ENCODE measurements at places on chromosomes 7 and 10.
A peak's percentile ranks its signal among the peaks of the same experiment; 100 is the strongest.

DNA sequence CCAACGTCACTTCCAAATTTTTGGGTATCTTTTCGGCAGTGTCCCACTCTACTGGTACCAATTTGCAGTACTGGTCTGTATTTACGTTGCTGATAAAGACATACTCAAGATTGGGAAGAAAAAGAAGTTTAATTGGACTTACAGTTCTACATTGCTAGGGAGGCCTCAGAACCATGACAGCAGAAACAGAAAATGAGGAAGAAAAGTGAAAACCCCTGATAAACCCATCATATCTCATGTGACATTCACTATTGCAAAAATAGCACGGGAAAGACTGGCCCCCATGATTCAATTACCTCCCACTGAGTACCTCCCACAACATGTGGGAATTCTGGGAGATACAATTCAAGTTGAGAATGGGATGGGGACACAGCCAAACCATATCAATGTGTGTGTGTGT, 364.0 kb upstream of the KCND2 start:
- DNase-seq = no peak

DNA sequence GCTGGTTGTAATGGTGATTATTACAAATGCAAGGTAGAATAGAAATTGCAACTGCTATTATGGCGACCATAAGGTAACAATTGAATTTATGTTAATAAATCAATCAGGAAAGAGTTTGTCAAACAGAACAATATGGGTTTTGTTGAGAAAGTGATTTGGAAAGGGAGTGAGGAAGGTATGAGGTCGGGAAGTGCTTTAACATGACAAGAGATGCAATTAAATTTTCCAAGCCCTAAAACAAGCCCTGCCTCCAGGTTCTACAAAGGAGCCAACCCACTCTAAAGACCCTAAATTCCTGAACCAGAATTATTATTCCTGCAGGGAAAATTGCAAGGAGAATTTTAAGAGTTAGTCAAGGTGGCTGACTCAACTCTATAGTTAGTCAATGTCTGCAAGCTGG, 363.7 kb downstream of the BMPER start:
- DNase-seq = no peak

- DNase-seq = no peak
These were observed 84.1 kb upstream of the KMT2E start for GRCh38 chr7:104929921-104930320.

- DNase-seq = no peak
These were observed 216.3 kb downstream of the USP6NL start for GRCh38 chr10:11395161-11395560.

DNA sequence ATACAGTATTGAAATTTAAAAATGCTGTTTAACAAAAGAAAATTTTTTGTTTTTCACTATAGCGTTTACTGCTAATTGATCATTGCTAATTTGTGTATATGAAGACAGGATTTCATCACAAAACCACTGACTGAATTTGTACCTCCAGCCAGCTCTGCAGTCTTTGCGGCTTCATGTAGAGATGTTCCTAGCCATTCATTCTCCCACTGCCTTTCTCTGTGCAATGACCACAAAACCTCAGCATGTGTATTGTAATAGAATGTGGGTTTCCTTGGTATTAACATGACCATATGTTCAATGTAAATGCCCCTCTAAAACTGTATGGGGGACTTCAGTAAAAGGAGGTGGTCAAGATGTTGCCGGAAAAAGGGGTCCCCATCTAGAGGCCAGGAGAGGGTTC, 81.1 kb upstream of the STEAP1B start:
- DNase-seq = no peak

GRCh38 chr10:74949843-74950765, 123.7 kb downstream of the KAT6B start:
- DNase-seq = peak; percentile 31

DNA sequence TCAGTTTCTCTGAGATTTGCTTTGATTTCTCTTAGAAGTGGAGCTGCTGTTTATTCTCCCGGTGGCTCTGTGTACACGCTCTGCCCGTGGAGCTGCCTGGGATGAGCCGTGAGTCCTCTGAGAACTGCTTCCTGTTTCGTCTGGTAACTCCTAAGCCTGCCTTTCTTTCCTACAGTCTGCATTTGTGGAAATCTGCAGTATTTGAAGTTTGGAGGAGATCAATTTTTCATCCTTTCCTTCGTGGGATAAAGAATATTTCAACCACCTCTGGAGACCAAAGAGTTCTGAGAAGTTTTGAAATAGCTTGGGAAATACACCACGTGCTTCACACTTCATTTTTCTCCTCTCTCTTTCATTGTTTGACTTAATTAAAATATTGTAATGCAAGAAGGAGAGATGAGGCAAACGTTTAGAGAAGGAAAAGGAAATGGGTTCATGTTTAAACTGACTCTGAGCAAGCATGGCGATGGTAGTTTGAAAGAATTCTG, 311.9 kb downstream of the LRMDA start:
- no peak for DNase-seq

DNA sequence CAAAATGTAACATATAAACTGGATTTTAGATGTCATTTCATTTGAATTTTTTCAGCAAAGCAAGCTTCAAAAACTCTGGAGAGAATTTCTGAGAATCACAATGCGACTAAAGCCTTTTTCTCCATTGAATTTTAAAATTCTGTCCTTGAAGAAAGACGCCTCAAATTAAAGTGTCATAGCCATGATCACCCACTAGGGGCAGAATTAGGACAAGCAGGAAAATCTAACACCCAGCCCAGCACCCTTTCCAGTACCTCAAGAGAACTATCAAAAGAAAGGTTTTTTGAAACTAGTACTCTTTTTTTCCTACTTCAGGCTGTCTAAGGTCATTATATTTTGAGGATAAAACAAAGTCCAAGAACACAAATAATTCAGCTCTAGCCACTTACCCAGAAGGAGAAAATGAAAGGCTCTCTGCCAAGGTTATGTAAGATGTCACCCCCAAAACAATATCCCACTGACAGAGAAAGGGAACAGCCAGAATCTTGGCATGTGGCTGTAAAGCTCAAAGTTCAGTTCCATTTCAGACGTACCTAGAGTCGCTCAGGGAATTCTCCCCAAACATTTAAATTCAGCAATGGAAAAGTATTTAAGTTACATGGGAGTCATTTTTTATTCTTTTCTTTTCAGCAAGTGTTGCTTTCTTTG, 299.4 kb downstream of the SNX13 start:
- DNase-seq = peak; percentile 39

DNA sequence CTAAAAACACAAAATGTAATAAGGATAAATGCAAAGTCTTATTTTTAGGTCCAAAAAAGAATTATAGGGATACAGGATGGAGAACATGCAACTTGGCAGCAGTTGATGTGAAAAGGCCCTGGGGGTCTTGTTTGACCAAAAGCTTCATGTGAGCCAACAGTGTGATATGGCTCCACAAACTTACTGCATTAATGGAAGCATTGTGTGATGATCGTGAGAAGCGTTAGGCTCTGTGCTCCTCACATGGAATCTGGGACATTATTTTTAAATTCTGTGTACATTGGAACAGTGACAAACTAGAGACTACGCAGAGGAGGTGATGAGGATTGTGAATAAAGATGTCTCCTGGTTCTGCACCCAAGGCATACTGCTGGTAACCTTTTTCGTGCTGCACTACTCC, 39.1 kb upstream of the CALD1 start:
- DNase-seq = no peak

DNA sequence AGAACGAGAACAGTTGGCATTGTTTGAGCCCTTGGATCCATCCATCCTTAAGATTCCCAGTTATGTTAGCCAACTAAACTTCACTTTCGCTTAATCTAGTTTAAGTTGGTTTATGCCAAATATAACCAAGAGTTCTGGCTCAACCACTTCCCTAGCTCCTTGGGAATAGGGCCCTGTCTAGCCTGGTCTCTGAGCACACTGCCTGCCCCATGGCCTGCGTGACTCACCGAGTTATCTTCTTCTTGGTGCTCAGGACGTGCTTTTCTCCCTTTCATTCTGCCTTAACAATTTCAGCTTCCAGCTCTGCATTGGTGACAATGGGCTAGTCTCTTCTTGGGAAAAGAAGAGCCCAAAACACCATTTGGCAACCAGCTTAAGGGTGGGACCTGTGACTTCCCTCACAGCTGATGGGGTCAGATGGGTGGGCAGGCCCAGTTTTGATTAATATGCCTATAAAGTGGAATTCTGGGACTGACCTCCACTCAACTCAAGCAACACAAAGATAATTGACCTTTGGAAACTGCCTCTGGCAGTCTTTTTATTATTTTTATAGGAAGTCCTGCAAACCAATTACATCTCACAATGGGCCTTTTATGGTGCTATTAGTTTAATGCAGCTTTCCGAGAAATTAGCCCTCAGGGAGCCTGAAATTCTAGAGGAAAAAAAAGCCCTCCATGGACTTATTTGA, 126.4 kb downstream of the CFAP58 start:
- DNase-seq = no peak

GRCh38 chr10:125201791-125202622, 41.6 kb upstream of the CTBP2 start:
- peak; percentile 47 for DNase-seq

GRCh38 chr7:28645866-28646265, 233.5 kb downstream of the CREB5 start:
- no peak for DNase-seq

GRCh38 chr10:71729161-71729636, 9.6 kb upstream of the C10orf105 start:
- DNase-seq = peak; percentile 75

GRCh38 chr7:150721970-150722373, 5.6 kb downstream of the GIMAP1 start:
- DNase-seq = no peak

DNA sequence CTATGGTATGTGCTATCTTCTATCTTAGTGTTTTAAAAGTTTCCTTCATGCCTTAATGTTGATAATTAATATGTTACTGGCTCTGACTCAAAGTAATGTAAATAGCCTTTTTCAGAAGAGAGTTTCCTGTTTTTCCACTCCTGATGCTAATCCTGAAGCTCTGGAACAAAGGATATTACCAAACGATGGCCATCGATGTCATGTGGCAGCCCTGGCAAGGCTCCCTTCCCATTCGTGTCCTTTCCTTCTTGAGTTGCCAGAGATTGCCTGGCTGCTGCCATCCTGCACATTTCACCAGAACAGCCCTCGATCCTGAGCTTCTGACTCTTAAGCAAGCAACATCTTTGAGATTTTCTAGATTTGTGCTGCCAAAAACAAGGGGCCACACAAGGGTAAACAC, 46.0 kb downstream of the RNF133 start:
- DNase-seq = no peak

- peak; percentile 54 for DNase-seq
These were observed 6.9 kb upstream of the SH2B2 start for GRCh38 chr7:102279537-102280400.

GRCh38 chr10:71127104-71127503, 85.3 kb upstream of the UNC5B start:
- DNase-seq = no peak

DNA sequence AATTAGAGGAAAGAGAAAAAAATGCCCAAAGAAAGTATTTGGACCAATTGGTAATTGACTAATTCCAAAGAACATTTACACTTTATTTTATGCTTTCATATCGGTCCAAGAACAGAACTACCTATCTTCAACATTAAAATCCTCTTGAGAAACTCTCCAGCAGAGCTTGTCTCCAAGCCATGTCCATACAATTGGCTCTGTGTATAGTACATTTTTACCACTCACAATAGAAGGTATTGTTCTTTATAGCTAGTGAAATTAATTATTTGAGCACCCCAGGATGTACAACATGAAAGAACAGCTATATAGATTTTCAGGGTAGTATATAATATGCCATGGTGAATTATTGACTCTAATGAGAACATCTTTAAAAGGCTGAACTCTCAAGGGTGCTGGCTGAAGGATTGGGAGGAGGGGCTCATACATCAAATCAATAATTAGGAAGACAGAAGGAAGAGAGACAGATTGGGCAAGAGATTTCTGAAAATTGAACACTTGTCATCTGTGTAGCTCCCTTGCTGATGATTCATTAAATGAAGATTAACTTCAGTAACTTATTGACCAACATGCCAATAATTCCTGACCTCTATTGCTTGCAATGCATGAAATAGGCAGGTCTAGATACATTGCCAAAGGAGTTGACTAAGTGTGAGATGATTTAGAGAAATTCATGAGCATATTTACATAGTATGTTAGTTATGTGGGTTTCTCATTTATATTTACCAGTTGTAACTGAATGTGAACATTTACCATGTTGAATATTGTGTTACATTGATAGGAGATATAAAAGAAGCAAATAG, 249.7 kb downstream of the MTERF1 start:
- DNase-seq = no peak

- DNase-seq = peak; percentile 87
These were observed 4.4 kb upstream of the BICC1 start for GRCh38 chr10:58508316-58508715.
